T-helper 17 cell (primary cell): ENCODE measurements at places on chromosomes 11 and 22. TPM values are rescaled to one million over a fixed set of nuclear protein-coding genes. Genes with fewer than 3 reads are reported as not detected.
A peak's percentile ranks its signal among the peaks of the same experiment; 100 is the strongest.

MEI1 gene
- 53.8 TPM for total RNA-seq

SOX10 gene
- total RNA-seq, result not detected

C11orf65 gene
- total RNA-seq, result 1.7 TPM

SYCE3 gene
- total RNA-seq, result not detected

KRTAP5-1 gene
- total RNA-seq, result not detected

GRCh38 chr11:130872981-130873380 lies 43.3 kb downstream of the SNX19 start:
- H3K4me3 ChIP-seq, result no peak overlapping the region
- no peak overlapping the region for H3K27ac ChIP-seq
- no peaks in the 10 kb centered on the region for H3K27me3 ChIP-seq
- H3K36me3 ChIP-seq, result no peaks in the 10 kb centered on the region
- no peak for DNase-seq
- peaks cover 2% of the 10 kb centered on the region for H3K4me1 ChIP-seq

- no peaks in the 10 kb centered on the region for H3K4me1 ChIP-seq
- H3K4me3 ChIP-seq, result no peak overlapping the region
- no peaks in the 10 kb centered on the region for H3K36me3 ChIP-seq
- peaks cover 17% of the 10 kb centered on the region for H3K27me3 ChIP-seq
- no peak overlapping the region for H3K27ac ChIP-seq
Measured at GRCh38 chr11:122333467-122333866, 217.5 kb upstream of the BLID start.

DNA sequence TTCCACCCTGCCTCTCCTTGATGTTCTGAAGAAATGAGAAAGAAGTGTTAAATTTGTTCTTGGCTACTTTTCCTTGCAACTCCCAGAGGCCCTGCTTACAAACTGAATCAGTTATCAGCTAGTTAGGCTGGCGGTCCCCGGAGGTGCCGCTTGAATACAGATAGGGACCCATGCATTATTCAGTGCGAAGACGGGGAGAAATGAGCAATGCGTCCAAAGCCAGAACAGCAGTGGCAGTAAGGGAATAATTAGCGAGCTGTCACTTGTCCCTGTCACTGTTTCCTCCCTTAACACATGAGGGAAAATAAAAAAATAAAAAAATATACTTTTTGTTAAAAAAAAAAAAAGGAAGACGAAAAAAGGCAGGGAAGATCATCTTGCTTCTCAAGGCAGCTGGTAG lies 528.1 kb downstream of the MN1 start:
- no peak overlapping the region for H3K4me3 ChIP-seq
- peaks cover 29% of the 10 kb centered on the region for H3K27me3 ChIP-seq
- no peak overlapping the region for H3K27ac ChIP-seq
- no peaks in the 10 kb centered on the region for H3K4me1 ChIP-seq
- no peaks in the 10 kb centered on the region for H3K36me3 ChIP-seq
- DNase-seq, result no peak

DNA sequence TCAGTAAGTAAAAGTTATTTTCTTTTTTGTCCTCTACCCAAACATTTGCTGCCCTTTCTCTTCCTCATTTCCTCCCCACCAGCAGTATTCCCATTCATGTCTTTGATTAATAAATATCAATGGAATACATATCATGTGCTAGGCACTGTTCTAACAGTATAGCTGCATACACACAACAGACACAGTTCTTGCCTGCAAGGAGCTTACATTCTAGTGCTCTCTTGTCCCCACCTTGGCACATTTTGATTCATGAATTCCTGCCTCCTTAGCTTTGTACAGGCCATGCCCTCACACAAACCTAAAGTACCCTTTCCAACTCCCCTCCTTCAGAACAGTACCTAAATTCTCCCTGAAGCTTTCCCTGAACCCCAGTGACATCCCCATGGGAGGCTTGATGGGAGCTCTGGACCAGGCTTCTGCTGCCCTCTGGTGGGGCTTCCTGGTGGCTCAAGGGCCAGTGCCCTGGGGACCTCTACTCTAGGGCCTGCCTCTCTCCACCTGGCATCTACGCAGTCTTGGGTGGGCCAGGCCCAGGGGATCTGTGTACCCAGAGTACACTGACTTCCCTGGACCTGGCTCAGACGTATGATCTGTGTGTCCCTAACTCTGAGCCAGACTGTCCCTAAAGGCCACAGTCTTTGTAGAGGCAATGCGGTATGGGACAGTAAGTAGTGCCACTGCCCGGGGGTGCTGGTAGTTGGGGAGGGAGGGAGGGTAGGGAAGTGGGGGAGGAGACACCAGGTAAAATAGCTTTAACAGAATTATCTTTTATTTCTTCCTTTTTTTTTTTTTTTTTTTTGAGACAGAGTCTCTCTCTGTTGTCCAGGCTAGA lies 14.1 kb downstream of the RPS13 start:
- H3K27ac ChIP-seq, result no peak overlapping the region
- no peak overlapping the region for H3K4me3 ChIP-seq
- H3K36me3 ChIP-seq, result no peaks in the 10 kb centered on the region
- peaks cover 2% of the 10 kb centered on the region for H3K4me1 ChIP-seq
- peaks cover 4% of the 10 kb centered on the region for H3K27me3 ChIP-seq
- DNase-seq, result peak; percentile 28

DNA sequence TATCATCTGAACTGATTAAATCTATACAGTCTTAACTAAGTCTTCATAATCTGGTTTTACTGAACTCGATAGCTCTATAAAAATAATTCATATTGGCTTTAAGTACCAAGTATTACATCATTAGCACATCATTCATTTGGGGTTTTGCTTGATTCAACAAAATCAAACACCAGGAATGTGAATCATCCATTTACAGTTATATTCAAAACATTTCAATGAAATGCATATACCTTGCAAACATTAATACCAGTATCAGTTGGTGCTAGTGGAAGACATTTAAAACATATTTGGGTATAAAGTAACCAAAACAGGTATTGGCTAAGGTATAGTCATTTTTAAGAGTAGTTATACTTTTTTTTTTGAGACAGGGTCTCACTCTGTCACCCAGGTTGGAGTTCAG lies 12.2 kb upstream of the CCDC89 start:
- no peaks in the 10 kb centered on the region for H3K27me3 ChIP-seq
- H3K36me3 ChIP-seq, result no peaks in the 10 kb centered on the region
- H3K4me3 ChIP-seq, result no peak overlapping the region

- no peak for DNase-seq
- H3K4me3 ChIP-seq, result no peak overlapping the region
- peaks cover 64% of the 10 kb centered on the region for H3K27me3 ChIP-seq
- no peak overlapping the region for H3K27ac ChIP-seq
- H3K4me1 ChIP-seq, result no peaks in the 10 kb centered on the region
- H3K36me3 ChIP-seq, result peaks cover 2% of the 10 kb centered on the region
Measured at GRCh38 chr22:50138988-50139387, 31.5 kb upstream of the PANX2 start.

GRCh38 chr22:40042312-40042711 lies 47.6 kb downstream of the FAM83F start:
- DNase-seq, result no peak
- H3K4me3 ChIP-seq, result no peak overlapping the region
- H3K36me3 ChIP-seq, result peaks cover 9% of the 10 kb centered on the region

DNA sequence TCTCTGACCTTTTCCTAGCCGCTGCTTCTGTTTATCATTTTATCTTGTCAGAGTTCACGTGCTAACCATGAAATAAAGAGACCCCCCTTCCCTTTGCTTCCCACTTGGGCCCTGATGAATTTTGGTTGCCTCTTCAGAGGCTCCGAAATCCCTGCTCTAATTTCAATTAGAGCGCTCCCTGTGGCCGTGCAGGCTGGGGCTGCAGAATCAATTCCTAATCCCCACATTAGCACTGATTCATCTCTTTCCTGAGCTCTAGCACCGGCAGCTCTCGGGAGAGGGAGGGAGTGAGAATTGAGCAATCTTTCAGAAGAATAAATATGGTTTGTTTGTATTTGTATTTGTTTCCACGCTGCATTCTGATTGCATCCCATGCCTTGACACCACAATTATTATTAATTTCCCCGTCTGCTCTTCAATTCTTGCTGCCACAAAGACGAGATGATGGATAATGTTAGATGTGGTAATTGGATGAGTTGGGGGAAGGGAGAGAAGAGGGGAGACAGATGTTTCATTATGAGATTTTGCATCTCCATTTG lies 76.9 kb downstream of the NTM start:
- no peak for DNase-seq
- H3K27ac ChIP-seq, result no peak overlapping the region
- H3K36me3 ChIP-seq, result no peaks in the 10 kb centered on the region
- H3K4me1 ChIP-seq, result no peaks in the 10 kb centered on the region
- no peak overlapping the region for H3K4me3 ChIP-seq
- no peaks in the 10 kb centered on the region for H3K27me3 ChIP-seq

- no peaks in the 10 kb centered on the region for H3K36me3 ChIP-seq
- no peak overlapping the region for H3K4me3 ChIP-seq
- no peak for DNase-seq
- H3K4me1 ChIP-seq, result no peaks in the 10 kb centered on the region
Measured at GRCh38 chr11:77303328-77303727, 1.8 kb upstream of the GDPD4 start.

DNA sequence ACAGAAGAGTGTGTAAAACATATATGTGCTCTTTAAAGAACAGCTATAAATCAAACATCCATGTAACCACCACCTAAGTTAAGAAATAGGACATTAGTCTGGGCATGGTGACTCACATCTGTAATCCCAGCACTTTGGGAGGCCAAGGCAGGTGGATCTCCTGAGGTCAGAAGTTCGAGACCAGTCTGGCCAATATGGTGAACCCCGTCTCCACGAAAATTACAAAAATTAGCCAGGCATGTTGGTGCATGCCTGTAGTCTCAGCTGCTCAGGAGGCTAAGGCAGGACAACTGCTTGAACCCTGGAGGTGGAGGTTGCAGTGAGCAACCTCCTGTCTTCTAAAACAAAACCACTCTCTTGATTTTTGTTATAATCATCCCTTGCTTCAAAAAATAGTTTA lies 103.3 kb downstream of the LRRC32 start:
- H3K27me3 ChIP-seq, result no peaks in the 10 kb centered on the region
- no peaks in the 10 kb centered on the region for H3K36me3 ChIP-seq
- peaks cover 5% of the 10 kb centered on the region for H3K4me1 ChIP-seq
- H3K4me3 ChIP-seq, result no peak overlapping the region

DNA sequence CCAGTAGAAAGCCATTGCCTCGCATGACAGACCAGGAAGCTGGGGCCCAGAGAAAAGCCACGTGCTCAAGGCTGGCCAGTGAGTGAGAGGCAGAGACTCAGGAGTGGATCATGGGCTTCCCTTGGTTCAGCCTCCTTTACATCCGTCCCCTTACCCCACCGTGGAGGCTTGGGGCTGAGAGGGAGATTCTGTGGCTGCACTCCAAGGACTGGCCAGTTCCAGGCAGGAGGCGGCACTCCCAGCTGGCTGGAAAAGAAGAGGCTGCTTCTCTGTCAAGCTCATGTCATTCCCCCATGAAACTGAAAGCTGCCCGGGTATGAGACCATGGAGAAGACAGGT lies 6.6 kb upstream of the ASCL2 start:
- peaks cover 2% of the 10 kb centered on the region for H3K4me1 ChIP-seq
- H3K27ac ChIP-seq, result no peak overlapping the region
- no peak overlapping the region for H3K4me3 ChIP-seq
- H3K36me3 ChIP-seq, result peaks cover 2% of the 10 kb centered on the region
- no peak for DNase-seq
- H3K27me3 ChIP-seq, result peaks cover 44% of the 10 kb centered on the region

- no peak overlapping the region for H3K27ac ChIP-seq
- H3K4me1 ChIP-seq, result peaks cover 3% of the 10 kb centered on the region
- peaks cover 2% of the 10 kb centered on the region for H3K36me3 ChIP-seq
- peaks cover 49% of the 10 kb centered on the region for H3K27me3 ChIP-seq
Measured at GRCh38 chr11:133078591-133079404, 453.5 kb downstream of the OPCML start.

DNA sequence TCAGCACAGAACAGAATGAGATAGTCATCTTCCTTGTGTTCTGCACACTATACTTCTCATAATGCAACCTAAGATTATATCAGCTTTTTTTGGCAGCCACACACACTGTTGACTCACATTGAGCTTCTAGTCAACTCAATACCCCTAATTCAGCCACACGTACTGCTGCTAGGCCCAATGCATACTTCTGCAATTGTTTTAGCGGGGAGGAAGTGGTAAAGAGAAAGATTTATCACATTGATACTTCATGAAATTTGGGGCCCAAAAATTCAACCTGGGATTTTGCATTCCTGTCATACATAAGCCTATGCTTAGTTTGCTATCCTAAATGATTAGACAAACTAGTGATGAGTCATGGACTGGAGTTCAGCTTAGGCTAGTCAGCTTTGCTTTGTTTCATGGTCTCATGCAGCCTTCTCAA lies 8.6 kb upstream of the UPB1 start:
- DNase-seq, result no peak
- H3K4me3 ChIP-seq, result no peak overlapping the region
- H3K27me3 ChIP-seq, result peaks cover 16% of the 10 kb centered on the region
- H3K36me3 ChIP-seq, result no peaks in the 10 kb centered on the region
- peaks cover 13% of the 10 kb centered on the region for H3K4me1 ChIP-seq

DNA sequence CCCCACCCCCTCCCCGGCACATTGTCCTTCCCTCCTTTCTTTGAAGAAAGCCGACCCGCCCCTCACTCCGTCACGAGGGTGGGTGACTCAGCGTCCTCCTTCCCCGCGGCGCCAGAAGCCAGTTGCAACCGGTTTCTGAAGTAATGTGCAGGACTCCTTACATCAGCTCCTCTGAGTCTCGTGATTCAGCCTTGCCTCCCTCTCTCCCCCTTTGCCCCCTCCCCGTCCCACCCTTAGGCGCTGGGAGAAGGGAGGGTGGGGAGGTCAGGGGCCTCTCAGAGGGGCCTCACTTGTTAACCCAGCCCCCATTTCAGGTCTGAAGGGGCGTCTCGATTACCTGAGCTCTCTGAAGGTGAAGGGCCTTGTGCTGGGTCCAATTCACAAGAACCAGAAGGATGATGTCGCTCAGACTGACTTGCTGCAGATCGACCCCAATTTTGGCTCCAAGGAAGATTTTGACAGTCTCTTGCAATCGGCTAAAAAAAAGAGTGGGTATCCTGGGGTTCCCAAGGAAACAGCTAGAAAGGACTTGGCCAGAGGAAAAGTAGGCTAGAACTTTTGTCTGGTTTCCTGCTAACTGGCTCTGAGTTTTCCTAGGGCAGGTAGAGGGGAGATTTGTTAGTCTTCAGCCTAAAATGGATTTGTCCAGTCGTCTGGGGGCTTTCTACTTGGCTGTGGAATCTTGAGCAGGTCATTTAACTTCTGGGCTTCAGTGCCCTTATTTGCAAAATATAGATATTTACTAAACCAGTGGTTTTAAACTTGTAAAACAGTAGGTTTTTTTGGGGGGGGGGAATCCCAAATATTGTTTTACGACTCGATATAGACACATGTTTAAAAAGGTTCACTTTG lies 1.1 kb downstream of the SLC3A2 start:
- no peaks in the 10 kb centered on the region for H3K27me3 ChIP-seq
- H3K27ac ChIP-seq, result peak overlapping the region; percentile 98
- H3K36me3 ChIP-seq, result peaks cover 11% of the 10 kb centered on the region
- H3K4me3 ChIP-seq, result peak overlapping the region; percentile 99
- DNase-seq, result peak; percentile 92
- H3K4me1 ChIP-seq, result peaks cover 46% of the 10 kb centered on the region
